Inflammatory macrophage treated with lipopolysaccharide for 1 hour (primary cell): ENCODE measurements at places on chromosomes 6 and 20.

- no peak for DNase-seq
Measured at GRCh38 chr6:3737149-3737830, 14.2 kb downstream of the PXDC1 start.

- peak; percentile 31 for DNase-seq
Measured at GRCh38 chr20:2521369-2522305, 12.9 kb upstream of the ZNF343 start.

- DNase-seq: no peak
Measured at GRCh38 chr20:4559106-4559505, 162.6 kb upstream of the PRND start.

GRCh38 chr20:50339466-50339901 lies 148.9 kb downstream of the CEBPB start:
- DNase-seq: no peak

- peak; percentile 20 for DNase-seq
Measured at GRCh38 chr6:13614126-13614925, 809 bp upstream of the NOL7 start.

GRCh38 chr20:25206548-25206947 lies 11.0 kb downstream of the ENTPD6 start:
- no peak for DNase-seq

GRCh38 chr20:13749811-13750210 lies 34.9 kb downstream of the ESF1 start:
- DNase-seq: no peak

DNA sequence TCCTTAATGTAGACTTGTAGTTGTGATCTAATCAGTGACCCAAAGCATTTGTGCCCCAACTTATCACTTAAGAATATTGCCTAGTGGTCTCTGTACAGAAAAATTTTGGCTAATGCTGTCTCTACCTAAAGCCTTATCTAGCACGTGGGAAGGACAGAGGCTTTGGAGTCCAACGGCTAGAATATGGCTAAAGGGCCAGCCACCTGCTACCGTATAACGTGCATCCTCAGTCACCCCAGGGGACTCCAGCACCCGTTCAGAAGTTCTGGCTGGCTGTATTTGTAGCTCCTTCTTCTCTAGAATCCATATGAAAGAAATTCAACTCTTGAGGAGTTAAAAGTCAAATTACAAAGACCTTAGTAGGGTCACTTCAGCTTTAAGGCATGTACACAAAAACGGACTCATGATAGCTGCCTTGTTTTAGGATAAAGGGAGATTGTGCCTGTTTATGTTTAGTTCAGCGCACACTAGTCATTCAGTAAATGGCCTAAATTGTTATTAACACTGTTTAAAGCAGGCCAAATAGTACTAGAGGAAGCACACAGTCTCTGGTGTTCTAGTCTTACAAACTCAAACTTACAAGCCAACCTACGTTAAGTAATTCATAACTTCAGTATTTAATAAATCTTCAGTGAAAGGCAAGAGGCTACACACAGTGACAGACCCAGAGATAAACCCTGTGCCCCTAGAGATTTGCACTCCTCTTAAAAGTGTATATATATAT lies 407.5 kb upstream of the PLCB4 start:
- no peak for DNase-seq

GRCh38 chr6:136696238-136696637 lies 96.0 kb downstream of the MAP3K5 start:
- peak; percentile 76 for DNase-seq

GRCh38 chr6:53829698-53830221 lies 35.0 kb downstream of the LRRC1 start:
- no peak for DNase-seq

DNA sequence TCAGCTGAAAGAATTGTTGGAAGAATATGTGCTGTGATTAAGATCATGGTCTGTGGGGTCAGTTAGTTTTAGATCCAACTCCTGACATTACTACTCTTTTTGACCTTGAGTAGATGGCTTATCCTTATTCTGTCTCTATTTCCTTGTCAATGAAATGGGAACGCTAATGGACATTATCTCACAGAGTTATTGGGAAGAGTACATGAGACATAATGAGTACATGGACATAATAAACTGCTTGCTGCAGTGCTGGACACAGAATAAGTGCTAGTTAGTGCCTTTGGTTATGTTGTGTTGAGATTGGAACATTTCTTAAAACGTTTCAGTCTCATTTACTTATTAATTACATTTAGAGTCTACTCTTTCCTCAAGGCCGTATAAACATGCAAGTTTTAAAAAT lies 42.6 kb downstream of the MAPK14 start:
- DNase-seq: no peak

DNA sequence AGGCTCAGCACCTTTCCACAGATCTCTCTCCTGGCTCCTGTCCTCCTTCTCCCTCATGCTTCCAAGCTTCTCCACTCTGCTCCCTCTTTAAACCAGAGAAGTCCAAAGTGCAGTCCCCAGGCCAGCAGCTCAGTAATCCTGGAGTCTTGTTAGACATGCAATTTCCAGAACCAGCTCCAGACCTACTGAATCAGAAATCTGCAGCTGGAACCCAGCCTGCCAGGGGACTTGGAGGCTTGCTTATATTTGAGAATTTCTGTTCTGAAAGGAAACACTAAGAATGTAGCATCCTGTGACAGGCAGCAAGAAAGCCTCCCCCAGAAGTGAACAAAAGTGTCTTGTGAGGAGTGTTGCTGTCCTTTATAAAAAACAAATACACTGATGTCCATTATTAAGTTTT lies 438.1 kb downstream of the BCKDHB start:
- no peak for DNase-seq

GRCh38 chr20:6420336-6420735 lies 297.5 kb upstream of the FERMT1 start:
- no peak for DNase-seq

DNA sequence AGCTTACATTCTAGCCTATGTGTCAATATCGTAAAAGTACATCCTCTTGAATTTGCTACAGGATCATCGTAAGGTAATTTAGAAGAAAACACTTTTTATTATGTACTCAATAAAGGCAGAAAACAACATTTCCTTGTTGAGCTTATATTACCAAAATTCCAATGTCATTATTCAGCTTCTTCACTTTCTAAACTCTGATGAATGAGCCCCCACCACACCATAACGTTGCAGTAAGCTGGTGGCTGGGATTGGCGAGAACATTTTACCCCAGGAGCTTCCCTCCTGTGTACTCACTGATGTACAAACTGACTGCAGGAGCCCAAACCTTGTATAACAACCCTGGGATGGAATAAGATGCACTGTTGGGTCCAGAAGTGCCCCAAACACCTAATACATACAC lies 238.1 kb upstream of the MARCKS start:
- DNase-seq: no peak

DNA sequence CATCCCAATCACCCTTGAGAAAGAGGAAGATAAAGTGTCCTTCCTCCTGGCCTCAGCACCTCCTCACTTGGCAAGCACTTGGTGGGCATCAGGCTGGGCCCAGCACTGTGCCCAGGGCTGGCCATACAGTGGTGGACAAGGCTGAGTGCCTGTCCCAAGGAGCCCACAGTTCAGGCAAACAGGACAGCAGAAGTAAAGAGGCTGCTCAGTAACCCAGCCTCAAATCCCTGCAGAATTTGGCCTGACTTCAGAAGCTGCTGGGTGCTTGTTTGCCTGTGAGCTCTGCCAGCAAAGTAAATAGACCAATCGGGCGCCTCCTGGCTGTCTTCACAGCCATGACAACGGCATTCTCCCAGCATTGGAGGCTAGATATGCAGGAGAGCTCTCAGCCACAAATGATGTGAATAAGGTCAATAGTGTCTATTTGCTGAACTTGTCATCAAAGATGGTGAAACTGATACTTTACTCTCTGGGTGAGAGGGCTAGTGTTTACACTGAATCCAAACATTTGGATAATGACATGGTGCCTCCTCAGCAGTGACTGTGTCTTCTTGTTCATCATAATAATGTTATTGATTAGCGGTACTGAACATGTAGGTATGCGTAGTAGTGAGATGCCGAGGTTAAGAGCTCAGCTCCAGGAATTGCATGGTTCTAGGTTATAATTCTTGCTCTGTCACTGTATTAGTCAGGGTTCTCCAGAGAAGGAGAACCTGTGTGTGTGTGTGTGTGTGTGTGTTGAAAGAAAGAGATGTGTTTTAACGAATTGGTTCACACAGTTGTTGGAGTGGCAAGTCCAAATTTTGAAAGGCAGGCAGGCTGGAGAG lies 36.9 kb upstream of the FANCE start:
- peak; percentile 63 for DNase-seq

DNA sequence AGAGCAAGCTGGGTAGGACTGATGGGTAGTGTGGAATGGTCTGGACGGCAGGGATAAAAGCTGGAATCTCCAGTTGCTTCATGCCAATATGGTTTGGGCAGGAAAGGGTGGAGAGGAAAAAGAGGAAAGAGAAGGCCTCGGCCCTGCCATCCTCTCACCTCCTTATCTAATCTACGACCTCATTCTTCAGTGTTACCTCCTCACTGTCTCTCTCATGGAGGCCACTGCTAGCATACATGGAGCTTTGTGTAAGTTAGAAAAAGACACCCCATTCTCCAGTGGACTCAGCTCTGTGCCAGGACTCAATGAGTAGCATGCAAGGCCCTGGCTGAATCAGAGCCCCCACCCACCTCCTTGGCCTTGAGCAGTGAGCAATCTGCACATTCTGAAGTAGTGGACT lies 6.1 kb upstream of the ARID1B start:
- DNase-seq: no peak

- no peak for DNase-seq
Measured at GRCh38 chr6:72728706-72729343, 107.0 kb downstream of the KCNQ5 start.
